ENCODE measurements at places on chromosomes 3 and 15.
A peak's percentile ranks its signal among the peaks of the same experiment; 100 is the strongest.

GRCh38 chr15:63628123-63628822, 31.1 kb downstream of the FBXL22 start:
- DNase-seq, result no peak

DNA sequence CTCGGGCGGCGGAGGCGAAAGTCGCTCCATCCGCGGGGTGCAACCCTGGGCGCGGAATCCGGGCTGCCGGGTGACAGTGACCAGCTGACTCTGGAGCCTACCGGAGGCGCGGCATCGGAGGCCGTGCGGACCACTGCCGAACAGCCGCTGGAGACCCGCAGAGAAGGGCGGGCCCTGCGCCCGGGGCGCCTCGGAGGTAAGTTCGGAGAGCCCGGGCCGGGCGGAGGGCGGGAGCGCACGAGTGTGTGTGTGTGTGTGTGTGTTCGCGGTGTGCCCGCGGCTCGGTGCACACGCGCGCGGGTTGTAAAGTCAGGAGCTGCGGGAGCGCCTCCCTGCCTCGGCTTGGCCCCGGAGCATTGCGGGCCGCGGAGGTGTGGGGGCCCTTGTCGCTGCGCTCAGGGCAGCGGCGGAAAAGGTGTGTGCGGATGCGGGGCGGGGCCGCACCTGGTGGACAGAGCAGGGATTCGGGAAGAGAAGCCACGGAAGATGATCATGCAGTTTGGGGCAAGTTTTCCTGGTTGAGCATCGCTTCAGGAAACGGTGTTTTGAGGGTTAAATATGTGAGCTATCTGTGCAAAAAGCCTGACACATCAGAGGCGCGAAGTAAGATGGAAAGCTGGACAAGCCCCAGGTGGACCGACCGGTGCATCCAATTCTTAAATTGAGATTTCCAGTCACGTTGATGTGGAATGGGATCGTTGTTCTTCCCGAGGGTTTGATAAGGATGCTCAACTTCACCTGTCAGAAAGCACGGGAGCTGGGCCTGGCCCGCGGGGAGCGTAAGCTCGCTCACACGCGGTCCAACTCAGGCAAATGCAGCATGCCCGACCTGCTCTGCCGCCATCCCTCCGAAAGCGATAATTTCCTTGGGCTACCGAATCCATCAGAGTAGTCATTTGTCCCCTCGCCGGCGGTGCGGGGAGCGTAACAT, 474 bp downstream of the MINAR1 start:
- no peak for DNase-seq

DNA sequence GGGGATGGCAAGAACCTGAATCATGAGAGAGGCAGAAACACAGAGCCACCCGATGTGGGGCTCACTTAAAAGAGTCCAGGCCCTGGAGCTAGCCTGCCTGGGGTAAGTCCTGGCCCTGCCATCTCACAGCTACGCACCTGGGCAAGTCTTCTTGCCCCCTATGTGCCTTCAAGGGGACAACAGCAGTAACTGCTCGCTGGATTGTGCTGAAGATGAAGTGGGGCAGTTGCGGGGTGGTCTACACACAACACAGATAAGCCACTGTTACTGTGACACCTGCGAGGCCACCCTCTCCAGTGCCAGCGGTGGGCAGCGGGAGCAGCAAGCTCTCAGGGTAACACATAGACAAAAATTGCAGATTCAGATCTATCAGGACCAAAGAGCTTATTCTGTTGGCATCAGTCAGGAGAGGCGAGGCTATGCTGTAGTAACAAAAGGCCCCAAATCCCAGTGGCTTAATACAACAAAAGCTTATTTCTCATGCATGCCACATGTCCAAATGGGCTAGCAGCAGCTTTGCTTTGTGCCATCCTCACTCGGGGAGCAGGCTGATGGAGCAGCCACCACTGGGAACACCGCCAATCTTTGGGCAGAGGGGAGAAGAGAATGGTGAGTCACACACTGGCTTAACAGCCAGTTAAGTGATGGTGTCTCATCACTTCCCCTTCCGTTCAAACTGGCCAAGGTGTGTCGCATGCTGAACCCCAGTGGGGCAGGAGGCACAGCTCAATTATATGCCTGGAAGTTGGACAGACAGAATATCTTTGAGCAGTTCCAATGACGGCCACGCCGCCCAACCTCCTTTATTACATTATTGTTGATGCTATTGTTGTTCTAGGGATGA, 78.3 kb downstream of the WNT7A start:
- no peak for DNase-seq

GRCh38 chr3:128347282-128347681, 119.4 kb downstream of the DNAJB8 start:
- no peak for DNase-seq

DNA sequence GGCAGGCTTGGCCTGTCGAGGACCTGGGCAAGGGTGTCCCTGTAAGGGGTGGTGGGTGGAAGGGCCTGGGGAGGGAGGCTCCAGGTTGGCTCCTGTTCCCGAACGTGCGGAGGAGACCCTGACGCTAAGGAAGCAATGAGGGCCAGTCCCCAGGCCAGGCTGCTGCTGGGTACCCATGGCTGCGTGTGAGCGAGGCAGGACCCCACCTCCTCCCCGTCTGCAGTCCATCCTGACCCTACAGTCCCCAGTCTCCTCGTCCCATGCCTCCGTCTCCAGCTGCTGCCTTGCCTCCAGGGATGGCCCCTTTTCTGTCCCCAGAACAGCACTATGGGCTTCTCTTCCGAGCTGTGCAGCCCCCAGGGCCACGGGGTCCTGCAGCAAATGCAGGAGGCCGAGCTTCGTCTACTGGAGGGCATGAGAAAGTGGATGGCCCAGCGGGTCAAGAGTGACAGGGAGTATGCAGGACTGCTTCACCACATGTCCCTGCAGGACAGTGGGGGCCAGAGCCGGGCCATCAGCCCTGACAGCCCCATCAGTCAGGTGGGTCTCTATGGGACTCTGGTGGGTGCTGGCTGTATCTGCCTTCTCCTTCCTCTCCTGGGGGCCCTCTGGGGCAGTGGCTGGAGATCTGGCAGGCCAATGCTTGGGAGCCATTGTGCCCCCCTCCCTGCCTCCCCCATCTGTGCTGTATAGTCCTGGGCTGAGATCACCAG, 571 bp downstream of the FES start:
- DNase-seq, result peak; percentile 36
